ENCODE measurements at places on chromosomes 12 and 14.

DNA sequence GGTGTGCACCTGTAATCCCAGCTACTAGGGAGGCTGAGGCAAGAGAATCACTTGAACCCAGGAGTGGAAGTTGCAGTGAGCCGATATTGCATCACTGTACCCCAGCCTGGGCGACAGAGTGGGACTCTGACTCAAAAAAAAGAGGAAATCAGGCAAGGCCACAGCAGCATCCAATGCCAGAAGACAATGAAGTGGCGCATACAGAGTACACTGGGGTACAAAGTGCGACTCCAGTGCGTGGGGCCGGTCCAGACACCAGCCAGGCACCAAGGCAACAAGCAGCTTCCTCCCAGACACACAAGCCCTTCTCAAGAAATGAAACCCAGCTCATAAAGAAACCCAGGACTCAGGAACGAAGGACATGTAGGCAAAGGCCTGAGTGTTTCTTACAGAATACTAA, 28.2 kb downstream of the TTC7B start:
- no peak for DNase-seq

DNA sequence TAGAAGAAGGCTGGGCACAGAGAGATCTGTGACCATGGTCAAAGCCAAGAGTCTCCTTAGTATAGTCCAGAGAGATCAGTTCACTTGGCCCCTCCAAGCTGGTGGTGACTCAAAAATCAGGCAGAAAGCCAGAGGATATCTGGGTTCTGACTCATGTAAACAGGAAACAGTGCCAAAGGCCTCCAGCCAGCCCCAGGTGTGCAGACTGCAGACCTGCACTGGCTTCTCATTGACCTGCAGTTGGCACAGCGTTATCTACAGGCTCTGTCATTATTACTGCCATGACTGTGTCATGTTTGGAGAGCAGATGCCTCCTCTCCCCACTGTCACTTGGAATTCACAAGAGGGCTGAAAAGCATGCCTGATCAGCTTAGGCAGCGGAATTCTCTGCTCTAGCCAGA, 295.7 kb upstream of the PRKD1 start:
- DNase-seq = no peak

GRCh38 chr12:113519464-113520307, 48.0 kb upstream of the LHX5 start:
- no peak for DNase-seq

GRCh38 chr14:71398450-71398849, 491.2 kb downstream of the PCNX1 start:
- DNase-seq = no peak

GRCh38 chr12:130288691-130289090, 49.0 kb upstream of the PIWIL1 start:
- DNase-seq = no peak

GRCh38 chr12:71581206-71581605, 82.4 kb downstream of the ZFC3H1 start:
- DNase-seq = no peak

DNA sequence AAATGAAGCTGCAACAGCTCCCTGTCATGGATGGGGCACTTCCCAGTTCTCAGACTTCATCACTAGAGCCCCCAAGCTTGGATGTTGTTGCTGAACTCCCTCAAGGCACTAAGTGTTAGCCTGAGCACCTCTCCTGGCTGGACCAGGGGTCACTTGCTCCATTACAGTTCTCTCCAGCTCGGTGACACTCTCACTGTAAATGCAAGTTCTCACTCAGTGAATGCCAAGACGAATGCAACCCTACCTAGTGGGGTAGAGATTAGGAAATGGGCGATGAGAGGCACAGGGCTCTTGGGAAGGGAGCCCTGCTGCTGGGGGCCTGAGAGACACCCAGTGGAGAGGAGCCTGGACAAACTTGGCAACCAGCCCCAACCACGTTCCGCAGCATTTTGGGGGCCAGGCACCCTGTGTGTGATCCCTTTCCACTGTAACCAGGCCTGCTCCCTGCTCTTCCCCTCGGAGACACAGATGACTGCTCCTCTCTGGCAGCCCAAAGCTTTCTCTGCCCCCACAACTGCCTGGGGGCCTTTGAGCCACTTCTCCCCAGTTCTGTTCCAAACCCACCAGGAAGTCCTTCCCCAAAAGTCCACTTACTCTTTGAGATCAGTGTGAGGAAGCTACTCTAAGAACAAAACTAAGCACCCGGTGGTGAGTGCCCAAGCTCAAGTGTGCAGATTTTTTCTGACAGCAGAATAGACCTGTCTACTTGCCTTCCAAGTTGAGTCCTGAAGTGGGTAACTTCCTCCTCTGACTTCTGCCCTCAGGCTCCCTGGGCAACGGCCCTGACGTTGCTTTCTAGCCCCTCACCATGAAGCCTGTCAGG, 8.0 kb upstream of the SELPLG start:
- no peak for DNase-seq

- no peak for DNase-seq
Observed at GRCh38 chr12:80838024-80838658, 99.6 kb downstream of the LIN7A start.

- no peak for DNase-seq
Observed at GRCh38 chr14:100187247-100187833, 27.9 kb upstream of the DEGS2 start.

DNA sequence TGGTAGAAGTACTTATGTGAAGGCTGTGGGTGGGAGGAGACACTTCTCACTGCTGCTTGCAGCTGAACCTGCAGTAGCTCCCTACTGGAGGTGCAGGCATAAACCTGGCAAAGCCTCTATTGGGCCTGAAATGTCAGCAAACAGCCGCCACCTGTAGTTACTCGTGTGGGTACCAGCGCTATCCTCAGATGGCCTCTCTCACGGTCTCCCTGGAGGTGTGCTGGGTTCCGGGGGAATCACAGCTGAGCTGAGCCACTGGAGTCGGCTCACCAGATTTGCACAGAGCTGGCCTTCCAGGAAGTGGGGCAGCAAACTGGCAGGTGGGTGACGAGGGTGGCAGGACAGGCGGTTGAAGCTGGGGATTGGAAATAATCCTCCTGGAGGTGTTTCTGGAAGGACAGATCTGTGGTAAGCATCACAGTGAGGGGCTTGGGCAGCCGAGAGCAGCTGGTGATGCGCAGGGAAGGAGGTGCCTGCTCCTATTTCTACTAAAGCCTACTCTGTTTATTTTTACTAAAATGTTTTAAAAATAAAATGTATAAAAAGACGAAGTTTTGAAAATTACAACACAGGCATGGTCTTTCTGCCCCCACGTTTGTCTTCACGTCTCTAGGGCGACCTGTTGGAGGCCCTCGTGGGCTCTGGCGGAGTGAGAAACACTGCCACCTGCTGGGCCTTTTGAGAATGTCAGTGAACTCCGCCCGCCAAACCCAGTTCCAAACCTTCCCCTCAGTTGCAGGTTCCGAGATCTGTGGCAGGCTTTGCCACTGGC, 67.8 kb upstream of the PLEKHG3 start:
- DNase-seq = peak; percentile 69

DNA sequence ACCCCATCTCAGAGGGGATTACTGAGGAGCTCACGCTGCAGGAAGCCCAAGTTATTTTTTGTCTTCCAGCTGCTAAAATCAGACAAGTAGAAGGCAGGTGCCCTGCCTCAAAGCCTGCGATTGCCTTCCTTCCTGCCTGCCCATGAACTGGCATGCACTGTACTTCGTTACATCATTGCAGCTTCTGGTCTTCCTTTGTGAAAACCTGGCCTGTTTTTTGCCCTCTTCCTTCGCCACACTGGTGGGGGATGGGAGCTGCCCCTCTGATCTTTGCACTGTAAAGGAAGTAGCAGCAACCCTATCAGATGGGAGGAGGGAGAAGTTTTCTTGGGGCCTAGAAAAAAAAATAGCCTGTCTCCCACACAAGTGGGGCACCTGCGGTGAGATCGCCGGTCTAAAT, 1098.7 kb downstream of the BCL11B start:
- DNase-seq = no peak

- DNase-seq = no peak
Observed at GRCh38 chr12:37546206-37546605, 770.4 kb upstream of the ALG10B start.

- no peak for DNase-seq
Observed at GRCh38 chr12:57733928-57734327, 4.6 kb downstream of the AGAP2 start.

GRCh38 chr12:69947897-69948296, 122.9 kb downstream of the MYRFL start:
- no peak for DNase-seq

GRCh38 chr12:108729612-108730364, 1.5 kb downstream of the CORO1C start:
- no peak for DNase-seq

DNA sequence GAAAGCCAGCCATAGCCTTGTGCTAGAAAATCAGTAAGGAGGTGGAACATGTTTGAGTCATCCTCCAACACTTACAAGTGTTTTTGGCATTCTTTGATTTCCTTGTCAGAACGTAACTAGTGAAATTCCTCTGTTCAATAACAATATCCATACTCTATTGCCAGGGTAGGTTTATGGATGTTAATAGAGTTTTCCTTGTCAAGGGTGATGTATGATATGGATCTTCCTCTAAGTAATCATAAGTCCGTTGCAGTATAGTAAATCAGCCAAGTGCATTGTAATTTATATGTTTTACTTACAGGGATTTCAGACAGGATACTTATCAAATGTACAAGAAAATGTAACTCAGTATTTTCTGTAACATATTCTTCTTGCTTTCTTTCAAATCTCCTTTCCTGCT, 19.4 kb downstream of the NAV3 start:
- DNase-seq = no peak

GRCh38 chr12:66767536-66767935, 88.7 kb upstream of the GRIP1 start:
- no peak for DNase-seq

DNA sequence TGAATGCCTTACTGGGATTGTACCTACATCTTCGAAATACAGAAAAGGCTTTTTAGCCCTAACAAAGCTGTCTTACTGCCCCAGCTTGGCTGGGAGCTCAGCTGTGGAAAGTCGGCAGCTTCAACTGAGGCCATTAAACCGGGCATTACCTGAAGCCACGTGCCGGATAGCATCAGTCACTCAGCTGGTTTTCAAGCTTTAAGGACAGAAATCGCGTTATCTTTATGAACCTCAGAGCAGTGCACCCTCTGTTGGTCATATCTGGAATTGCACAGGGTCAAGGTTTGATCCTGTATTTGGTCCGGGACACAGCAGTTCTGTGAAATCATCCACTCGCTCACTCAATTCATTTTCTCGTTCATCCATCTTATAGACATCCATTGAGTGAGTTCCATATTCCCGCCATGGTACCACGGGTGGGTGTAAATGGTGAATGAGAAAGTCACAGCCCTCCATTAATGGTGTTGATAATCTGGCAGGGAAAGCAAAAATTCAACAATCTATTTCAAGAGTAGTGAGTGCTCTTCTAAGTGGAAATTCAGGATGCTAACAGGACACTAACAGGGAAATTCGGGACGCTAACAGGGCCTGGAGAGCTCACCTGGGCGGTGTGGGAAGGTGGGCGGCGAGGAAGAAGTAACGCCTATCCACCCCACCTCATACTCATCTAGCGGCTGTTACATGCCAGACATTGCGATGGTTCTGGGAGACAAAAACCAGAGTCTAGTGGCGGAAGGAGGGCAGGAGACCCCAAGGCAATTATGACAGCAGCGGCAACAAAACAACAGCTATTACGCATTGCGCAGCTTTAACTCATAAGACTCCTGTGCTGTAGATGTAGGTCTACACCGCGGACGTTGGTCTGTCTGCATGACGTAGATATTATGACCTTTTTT, 60.6 kb upstream of the TCL1A start:
- peak; percentile 41 for DNase-seq

DNA sequence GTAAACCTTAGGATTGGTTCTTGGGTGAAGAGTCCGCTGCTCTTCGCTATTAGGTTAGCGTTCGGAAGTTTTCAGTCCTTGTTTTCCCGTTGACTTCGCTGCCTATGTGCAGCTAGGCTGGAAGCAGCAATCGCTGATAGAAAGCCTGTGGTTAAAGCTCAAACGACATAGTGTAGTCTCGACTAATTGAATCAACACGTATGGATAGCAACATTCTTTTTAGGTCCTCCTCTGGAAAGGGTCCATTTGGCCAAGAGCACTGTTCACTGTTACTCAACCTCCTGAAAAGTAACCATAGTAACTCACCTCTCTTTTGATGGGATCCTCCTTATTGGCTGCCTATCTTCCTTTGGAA, 355.5 kb downstream of the SNAPC1 start:
- DNase-seq = no peak

DNA sequence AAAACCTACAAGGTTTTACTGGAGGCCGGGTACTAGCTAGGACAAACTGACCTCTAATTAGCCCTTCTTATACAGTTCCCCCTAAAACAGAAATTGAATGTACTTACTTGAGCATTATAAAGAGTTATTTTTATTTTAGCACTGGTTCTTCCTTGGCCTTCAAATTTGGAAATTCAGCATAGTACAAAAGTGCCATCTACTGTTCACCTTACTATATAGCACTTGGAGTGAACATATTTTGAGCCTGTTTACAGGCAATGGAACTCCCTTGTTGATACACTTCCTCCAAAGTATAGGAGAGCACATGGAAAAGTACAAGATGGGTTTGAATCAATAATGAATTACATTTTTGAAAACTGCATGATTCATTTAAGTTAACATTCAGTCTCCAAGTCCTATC, 3.9 kb upstream of the POC1B start:
- DNase-seq = no peak

DNA sequence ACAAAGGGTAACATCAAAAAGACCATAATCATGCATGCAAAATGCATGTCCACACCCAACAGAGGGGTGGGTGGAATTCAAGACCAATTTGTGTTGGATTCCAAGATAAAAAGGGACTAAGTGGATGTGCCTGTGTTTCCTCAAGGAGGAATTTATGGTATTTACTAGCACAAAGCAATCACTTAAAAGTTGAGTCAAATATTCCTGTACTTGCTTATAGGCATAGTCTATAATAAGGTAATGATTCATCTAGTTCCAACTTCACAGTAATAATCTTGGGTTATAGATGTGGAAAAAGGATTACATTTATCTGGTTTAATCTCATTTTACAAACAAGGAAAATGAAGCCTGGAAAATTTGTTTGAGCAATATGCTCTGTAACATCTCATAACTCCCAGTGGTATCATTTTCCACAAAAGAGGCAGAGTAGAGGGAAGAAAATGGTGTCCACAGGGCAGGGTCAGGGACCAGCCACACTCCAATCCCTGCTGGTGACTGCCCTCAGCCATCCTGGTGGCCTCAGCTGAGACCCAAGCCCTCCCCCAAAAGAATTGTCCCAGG, 80.8 kb upstream of the REP15 start:
- DNase-seq = no peak

- DNase-seq = no peak
Observed at GRCh38 chr12:98470469-98471082, 44.8 kb upstream of the TMPO start.

DNA sequence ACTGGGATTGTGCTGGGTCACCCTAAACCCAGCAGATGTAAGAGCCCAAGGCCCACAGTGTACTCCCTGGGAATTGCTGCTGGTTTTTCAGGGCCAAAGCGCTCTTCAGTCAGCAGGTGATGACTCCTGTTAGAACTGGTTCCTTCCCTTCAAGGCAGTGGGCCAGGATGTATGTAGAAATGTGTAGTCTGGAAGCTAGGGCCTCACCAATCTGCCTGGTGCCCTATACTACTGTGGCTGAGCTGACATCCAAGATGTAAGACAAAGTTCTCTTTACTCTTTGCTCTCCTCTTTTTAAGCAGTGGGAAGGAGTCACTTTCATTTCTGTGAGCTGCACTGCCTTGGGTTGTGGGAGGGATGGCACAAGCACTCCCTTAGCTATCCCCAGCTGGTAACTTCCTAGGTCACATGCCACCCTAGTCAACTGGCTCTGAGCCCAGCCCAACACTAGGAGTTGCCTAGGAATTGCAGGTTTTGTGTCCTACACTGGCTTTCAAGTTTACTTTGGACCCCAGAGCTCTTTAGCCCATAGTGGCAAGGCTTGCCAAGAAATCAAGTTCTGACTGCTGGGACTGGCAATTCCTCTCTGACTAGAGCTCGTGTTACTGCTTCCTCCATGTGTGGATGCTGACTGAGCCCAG, 249.2 kb downstream of the C12orf50 start:
- no peak for DNase-seq

Measured in activated T-cell treated with anti-CD3 and anti-CD28 coated beads, Interleukin-2, amount 50 U/mL, for 72 hours (primary cell).